ENCODE measurements at places on chromosomes 6 and 20. TPM values are rescaled to one million over a fixed set of nuclear protein-coding genes. Genes with fewer than 3 reads are reported as not detected.

The PI3 gene
- not detected for polyA plus RNA-seq

The RAET1L gene
- polyA plus RNA-seq: not detected

The JPH2 gene
- polyA plus RNA-seq: 0.43 TPM

The TRMT6 gene
- 26.3 TPM for polyA plus RNA-seq

The TNFRSF6B gene
- not detected for polyA plus RNA-seq

The LY6G6F gene
- not detected for polyA plus RNA-seq

The CYP24A1 gene
- polyA plus RNA-seq: not detected

The STXBP5 gene
- 3.9 TPM for polyA plus RNA-seq

DNA sequence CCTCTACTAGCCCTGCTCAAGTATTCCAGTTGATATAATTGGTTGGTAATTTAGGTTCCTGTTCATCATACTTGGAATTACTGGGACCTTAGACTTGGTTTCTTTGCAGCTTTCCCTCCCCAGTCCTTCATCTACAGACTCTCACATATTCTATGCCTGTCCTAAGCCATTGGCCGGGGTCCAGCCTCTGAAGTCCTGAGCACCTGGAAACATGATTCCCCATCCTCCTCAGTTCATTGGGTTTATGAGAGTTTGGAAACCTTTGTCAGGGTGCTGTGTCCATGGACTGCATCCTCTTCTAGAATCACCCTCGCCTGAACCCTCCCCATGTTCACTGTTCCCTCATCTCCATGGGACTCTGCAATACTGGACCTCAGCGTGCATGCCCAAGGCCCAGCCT is 8.8 kb downstream of the GSTA2 start:
- DNase-seq: no peak

DNA sequence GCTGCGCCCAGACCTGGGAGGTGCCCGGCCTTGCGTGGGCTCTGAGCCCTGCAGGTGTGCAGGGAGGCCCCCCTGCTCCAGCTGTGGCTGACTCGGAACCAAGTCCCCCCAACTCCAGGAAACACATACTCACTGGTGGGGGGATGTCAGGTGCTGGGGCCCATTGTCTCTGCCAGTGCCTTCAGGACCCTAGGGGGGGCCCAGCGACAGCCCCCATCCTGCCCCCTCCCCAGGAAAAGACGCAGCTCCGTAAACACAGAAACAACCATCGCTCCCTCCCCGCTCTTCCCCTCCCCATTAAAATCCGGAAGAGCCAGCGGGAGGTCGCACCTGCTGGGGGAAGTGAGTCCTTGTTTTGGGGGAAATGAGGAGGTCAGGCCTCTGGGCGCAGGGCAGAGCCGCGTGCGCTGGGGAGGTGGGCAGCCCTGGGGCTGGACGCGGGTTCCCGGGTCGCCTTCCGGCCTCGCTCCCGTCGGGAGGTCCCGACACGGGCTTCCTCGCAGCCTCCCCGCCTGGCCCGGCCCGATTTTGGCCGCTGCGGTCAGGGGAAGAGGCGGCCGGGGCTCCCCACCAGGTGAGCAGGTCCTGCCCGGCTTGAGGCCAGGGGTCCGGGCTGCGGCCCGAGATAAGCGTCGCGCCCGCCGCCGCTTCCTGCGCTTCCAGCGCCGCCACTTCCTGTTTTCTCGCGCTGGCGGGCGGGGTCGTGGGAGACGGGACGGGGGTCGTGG is 6.2 kb downstream of the C20orf204 start:
- DNase-seq: peak; percentile 57

DNA sequence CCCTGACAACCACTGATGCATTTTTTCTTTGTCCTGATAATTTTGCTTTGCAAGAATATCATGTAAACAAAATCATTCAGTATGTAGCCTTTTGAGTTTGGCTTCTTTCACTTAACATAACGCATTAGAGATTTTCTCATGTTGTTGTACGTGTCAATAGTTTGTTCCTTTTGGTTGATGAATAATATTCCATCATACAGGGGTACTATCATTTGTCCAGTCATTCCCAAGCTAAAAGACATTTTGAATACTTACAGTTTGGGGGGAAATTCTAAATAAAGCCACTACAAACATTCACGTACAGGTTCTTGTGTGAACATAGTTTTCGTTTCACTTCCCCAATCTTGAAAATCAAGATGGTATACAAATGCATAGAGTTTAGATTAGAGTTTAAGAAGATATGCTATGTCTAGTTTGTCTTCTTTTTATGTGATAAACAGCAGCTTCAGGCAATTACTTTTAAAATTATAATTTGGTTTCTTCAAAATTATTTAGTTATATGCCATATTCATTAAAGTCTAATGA is 5.2 kb downstream of the HAO1 start:
- no peak for DNase-seq

- DNase-seq: no peak
Observed at GRCh38 chr6:11473008-11473740, 64.4 kb upstream of the TMEM170B start.

- no peak for DNase-seq
Observed at GRCh38 chr6:170286246-170286933, 4.5 kb downstream of the DLL1 start.

DNA sequence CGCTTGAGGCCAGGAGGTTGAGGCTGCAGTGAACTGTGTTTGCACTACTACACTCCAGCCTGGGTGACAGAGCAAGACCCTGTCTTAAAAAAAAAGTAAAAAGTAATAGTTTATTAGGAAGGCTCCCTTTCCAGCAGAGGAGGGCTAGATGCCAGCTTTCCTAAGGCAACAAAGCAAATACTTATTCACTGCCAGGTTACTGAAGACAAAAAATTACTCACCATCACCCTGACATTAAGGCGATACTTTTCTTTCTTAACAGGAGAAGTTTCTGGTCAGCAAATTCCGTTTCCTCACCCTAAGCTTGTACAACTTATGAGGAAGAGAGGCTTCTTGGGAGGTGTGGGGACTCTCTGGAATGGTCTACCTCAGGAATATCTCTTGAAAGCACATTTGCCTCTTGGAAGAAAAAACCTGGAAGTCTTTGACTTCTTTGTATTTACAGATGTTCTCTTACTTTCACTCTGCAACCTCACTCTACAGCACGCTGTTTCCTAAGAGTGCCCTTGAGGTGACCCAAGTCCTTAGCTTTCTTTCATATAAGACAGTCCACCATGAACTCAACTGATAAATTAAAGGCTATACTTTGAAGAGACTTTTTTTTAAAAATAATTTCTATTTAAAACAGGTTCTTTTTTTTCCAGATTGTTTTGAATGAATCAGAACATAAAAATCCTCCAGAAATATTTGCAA is 52.9 kb upstream of the TRAF3IP2 start:
- DNase-seq: no peak

GRCh38 chr20:49935746-49936152 is 448 bp upstream of the RNF114 start:
- no peak for DNase-seq

DNA sequence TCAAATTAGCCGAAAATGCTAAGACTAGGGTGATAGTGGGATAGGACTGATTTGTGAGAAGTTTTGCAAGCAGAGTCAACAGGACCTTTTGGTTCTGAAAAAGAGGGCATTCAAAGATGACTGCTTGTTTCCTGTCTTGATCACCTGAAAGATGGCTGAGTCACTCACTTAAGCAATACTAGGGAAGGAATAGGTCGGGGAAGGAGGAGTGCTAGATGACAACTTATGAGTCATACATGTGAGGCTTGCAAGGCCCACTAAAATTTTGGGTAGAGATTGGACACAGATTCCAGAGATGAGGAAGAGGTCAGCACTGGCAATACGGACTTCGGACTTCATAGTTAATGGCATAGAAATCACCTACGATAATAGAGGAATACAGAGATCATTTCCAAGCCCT is 89.2 kb downstream of the FAM83B start:
- DNase-seq: peak; percentile 13

DNA sequence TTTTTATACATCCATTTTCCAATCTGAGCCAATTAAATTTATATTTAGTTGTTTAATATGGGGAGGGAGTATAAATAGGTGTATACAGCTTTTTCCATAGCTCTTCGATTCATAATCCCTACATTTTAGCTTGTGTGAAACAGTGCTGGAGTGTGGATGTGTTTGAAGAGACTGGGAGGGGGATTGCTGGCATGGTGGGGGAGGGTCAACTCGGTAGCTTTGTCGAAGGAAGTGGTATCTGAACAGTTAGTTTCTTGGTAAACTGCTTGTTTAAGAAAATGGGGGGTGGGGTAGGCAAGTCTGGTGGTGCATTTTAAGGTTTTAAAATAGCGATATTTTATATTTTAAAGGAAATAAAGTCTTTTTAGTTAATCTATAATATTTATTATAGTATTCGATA is 1.4 kb upstream of the LIN28B start:
- peak; percentile 83 for DNase-seq

DNA sequence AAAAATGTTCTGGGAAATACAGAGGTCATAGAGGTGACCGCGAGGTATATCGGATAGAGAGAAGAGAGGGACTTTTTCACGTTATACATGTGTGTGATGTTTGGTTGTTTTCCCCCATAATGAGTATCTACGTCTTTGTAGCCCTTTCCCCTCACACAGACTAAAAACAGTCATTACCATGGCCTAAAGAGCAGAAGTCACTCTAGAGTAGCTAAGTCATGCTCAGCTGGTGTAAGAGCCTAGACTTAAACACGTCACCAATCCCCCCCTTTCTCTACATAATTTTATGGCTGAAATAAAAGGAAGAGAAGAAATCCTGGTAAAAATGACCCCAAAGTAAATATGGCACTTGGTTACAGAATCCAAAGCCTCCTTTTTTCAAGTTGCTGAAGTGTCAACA is 6.0 kb upstream of the BEND3 start:
- no peak for DNase-seq

DNA sequence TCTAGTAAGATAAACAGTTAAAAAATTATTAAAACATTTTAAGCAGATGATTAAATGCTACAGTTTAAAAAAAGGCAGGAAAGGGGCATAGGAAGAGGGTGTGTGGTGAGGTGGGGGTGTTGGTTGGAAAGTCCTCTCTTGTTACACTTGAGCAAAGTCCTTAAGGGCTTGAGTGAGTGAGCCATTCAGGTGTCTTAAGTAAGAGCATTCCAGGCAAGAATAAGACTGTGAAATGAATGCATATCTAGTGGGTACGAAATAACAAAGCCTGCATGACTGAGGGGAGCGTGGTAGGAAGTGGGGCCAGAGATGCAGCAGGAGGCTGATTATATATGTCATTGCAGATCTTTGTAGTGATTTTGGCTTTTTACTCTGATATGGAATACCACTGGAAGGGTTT is 5.1 kb downstream of the CDKAL1 start:
- no peak for DNase-seq

- no peak for DNase-seq
Observed at GRCh38 chr6:490251-491037, 98.9 kb downstream of the IRF4 start.

GRCh38 chr6:154450498-154450897 is 60.0 kb downstream of the CNKSR3 start:
- DNase-seq: no peak

GRCh38 chr6:134911547-134911946 is 38.4 kb downstream of the ALDH8A1 start:
- no peak for DNase-seq

DNA sequence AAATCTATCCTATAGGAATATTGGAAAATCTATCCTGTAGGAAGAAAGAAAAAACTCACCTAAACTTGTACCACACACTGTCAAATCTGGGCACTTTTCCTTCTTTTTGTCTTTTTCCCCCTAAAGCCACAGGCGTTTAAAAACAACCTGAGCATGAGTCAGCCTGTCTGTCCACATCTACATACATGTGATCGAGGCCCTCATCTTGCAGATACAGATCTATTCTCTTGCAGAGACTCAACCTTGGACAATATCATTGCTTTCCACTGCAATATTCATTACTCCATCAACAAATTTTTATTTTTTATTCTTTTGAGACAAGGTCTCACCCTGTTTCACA is 95.9 kb upstream of the IYD start:
- DNase-seq: no peak

DNA sequence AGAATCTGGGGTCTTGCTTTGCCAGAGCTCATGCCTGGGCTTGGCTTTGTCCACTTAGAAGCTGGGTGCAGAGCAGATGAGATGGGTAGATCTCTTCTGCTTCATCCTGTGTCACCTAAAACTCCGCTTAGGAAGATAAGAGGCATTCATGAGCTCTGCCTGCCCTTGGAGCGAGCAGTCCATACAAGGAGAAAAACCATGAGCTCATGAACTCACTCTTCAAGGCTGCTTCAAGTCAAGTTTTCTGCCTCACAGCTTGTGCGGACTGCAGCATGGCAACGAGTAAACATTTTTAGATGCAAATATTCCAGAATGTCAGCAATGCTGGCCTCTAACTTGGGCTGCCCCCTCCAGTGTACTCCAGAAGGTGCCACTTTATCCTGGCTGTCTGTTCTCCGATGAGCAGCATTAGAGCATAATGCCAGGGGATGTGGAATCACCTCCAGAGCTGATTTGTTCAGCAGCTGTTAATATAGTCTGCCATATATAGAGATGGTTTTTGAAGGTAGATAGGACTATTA is 10.7 kb upstream of the UQCC2 start:
- no peak for DNase-seq

DNA sequence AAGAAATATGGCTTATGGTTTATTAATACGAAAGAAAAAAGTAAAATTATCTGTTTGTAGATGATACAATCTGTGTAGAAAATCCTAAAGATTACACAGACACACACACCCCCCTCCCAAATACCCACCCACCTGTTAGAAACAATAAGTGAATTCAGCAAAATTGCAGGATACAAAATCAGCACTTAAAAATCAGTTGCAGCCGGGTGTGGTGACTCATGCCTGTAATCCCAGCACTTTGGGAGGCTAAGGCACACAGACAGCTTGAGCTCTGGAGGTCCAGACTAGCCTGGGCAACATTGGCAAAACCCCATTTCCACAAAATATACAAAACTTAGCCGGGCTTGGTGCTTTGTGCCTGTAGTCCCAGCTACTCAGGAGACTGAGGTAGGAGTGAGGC is 42.3 kb downstream of the NINL start:
- DNase-seq: no peak

DNA sequence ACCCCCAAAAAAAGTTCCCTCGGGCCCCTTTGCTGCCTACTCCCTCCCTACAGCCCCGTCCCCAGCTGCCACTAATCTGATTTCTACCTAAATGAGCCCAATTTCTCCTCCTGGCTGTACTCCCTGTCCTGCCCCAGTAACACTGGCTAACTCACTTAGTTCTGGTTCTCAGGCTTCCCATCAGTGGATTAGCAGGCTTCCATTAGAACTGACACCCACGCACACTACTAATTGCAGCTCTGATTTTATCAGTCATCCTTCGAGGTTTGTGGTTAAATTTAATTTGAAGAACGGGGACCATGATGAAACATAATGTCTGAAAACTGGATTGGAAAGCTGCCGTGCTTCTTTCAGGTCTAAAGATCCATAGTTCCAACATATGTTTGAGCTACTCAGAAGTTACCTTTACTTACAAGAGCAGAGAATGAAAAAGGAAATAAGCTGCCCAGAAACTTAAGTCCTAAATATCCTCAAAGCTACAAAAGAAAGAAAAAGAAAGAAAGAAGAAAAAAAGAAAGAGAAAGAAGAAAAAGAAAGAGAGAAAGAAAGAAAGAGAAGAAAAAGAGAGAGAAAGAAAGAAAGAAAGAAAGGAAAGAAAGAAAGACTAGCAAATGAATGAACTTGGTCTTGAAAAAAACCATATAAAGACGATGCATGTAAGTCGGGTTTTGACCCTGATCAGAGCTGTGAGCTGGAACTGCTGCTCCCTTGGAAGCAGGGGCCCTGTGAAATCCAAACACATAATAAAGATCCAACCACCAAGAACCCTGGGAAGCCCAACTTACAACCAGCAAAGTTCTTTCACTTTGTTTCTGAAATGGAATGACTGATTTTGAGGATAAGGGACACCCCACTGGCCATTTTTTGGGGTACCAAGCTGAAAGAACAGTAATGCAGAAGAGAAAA is 51.7 kb downstream of the CNKSR3 start:
- DNase-seq: no peak

GRCh38 chr6:25042036-25042521 is 106.3 kb upstream of the RIPOR2 start:
- DNase-seq: no peak

All from GM23338 (cell line).